Body of pancreas (tissue), 4 donors: ENCODE measurements at places on chromosomes 7 and 10.

- no peak for DNase-seq
Measured at GRCh38 chr7:38675494-38676106, 44.4 kb upstream of the AMPH start.

DNA sequence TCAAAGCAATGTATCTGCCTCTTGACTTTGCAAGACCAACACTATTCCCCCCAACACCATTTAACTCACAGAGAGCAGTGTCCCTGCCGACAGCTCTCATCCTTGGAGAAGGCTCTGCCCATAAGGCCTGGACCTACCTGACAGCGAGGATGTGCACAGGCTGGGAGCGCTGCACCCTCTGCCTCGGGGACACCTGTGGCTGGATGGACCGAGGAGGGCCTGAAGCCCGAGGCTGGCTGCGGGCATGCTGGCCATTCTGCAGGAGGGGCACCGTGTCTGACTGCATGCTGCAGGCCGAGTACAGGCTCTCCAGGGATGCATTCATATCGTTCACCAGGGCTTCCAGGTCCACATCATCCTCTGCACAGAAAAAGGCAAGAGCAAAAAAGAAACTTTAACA lies 108.4 kb downstream of the GRB10 start:
- no peak for DNase-seq

- DNase-seq = no peak
Measured at GRCh38 chr10:30366351-30366750, 17.3 kb upstream of the MTPAP start.

DNA sequence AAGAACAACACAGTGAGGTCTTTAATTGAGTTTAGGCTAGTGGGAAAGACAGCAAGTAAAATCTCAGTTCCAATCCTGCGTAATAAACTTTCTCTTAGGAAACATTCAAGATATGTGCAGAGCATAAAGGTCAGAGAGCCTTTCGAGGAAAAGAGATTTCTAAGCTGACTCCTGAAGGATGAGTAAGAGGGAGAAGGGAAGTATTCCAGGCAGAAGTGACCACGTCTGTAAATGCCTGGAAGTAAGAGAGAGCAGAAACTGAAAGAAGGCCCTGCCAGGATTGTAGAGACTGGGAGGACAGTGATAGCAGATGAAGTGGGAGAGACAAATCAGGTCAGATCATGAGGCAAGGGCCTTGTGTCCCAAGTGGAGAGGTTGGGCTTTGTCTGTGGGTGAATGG lies 41.8 kb downstream of the PNLIPRP3 start:
- DNase-seq = no peak

GRCh38 chr10:122342293-122343134 lies 32.0 kb upstream of the PLEKHA1 start:
- peak; percentile 48 for DNase-seq

GRCh38 chr7:16063221-16063620 lies 358.1 kb downstream of the CRPPA start:
- DNase-seq = no peak

DNA sequence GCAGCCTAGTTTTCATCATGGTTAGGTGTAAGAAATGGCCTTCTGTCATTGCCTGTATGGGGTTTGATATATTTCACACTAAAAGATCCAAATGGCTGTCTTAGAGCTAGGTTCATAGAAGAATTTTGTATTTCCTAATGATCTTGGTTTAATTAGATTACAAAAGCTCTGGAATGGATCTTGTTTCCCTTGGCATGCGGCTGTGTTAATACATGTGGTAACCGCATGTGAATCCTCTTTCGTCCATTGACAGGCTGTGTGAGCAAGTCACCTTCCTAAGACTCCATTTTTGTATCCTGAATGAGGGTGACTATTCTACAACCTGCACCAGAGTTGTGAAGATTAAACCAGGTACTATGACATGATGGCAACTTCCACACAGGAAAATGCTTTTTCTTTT lies 12.4 kb upstream of the FZD1 start:
- DNase-seq = no peak

DNA sequence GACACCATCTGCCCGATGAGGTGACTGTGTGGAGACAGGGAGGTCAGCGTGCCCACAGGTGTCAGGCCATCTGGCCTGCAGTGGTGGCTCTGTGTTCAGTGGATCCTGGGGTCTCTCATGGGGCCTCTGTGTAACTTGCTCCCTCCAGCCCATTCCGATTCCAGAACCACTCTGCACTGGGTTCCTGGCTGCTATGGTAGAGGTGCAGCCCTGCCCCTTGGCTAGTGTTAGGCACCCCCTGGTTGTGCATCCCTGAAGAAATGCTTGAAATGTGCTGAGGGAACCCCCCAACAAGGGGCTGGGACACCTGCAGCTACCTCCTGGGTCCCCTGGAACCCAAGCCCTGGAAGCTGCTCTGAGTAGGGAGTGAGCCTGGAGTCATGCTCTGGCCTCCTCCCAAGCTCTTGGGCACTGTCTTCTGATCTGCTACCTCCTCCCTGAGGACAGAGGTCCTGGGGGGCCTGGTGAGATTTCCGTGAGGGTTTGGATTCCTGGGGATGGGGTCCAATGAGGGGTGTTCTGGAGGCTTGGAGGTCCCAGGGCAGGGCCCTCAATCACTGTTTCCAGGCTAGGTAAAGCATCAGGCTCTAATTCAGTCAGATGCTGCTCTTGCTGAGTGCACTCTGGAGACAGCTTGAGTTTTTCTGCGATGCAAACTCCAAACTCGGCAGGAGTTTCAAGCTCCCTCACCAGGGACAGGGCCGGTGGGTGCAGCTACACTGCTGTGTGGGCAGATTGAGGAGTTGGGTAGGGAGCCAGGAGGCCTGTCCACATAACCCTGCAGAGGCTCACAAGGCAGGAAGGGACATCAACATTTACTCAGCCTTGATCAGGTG lies 27.7 kb downstream of the RAMP3 start:
- no peak for DNase-seq

DNA sequence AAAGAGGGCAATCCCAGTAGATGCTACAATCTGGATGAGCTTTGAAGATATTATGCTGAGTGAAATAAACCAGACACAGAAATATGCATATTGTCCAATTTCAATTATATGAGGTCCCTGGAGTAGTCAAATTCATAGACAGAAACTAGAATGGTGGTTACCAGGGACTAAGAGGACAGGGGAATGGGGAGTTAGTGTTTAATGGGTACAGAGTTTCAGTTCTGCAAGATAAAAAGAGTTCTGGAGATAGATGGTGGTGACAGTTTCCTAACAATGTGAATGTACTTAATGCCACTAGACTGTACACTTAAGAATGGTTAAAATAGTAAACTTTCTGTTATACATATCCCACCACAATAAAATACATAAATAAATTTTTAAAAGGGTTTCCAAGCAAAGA lies 236.6 kb downstream of the ELMO1 start:
- DNase-seq = no peak

DNA sequence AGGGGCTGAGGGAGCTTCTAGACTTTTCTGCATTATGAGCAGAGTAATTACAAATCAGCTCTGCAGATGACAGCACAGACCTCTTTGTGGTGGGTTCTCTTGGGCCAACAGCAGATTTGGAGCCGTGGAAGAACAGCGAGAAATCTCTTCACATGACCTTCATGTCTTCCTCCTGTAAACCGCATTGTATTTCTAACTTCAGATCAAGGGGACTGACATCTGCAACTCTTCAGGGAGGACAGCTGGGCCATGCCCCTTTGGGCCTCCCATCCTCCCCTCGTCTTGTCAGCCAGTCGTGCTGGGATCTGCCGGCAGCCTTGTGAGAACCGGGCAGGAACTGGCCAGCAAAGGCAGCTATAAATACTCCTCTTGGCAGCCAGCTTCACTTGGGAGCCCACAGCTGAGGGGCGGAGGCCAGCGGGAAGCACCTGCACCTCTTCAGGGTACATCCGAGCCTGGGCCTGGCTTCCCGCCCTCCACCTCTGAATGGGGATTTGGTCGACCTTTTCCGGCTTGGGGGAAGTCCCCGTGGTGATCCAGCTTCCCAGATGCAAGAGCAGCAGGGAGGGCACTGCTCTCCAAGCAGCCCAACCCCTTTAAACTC lies 54.7 kb downstream of the STEAP1B start:
- DNase-seq = peak; percentile 66

DNA sequence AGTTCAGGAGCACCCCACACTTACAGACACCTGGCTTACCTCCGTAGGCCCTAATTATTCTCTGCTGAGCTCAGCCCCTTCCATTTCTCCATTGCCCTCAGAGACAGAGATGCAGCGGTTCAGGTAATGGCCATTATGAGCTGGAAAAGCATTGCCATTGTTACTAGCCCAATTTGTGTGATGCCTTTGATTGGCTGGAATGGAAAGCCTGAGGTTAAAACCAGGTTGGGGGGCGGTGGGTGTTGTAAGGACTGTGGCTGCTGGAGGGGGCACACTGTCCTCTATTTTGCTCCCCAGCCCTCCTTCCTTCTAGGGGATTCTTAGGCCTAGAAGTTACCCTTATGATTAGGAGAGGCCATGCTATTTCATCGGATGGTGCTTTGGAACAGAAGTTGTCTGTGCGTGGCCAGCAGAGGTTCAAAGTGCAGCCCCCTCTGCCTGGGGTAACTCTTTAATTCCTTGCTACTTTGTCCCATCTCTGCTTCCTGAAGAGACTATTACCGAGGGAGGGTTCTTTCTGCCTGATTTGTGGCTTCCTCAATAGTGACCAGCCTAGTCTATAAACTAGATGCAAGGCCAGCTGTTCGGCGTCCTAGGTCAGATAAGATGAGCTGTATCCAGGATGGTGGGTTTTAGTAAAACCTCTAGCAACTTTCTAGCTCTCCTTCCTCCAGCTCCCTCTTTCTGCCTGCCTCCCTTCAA lies 14.2 kb upstream of the ACSL5 start:
- DNase-seq = no peak

DNA sequence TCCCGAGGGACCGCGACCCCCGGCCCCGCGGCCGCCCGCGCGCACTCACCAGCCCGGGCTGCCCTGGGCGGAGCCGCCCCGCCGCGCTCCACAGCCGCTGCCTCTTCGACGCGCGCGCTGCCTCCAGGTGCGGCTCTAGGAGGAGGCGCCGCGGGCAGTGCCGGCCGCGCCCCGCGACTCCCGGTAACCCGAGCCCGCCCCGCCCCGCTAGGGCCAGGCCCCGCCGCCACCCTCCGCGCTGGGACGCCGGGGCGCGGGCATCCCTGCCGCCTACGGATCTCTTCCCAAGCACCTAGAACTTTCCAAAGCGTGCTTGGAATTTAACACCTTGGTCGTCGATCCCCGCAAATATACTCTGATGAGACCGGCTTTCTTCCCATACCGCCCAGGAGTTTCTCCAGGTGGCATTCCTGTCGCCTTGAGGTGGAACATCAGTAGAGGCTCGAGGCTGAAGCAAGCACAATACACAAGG lies at the start of gene SLC26A5:
Gene SLC26A5 (minus strand): TSS at position 159 of the 472 bp plus-strand sequence. CDS start 24,693 bp downstream, outside the sequence.
- peak; percentile 53 for DNase-seq

DNA sequence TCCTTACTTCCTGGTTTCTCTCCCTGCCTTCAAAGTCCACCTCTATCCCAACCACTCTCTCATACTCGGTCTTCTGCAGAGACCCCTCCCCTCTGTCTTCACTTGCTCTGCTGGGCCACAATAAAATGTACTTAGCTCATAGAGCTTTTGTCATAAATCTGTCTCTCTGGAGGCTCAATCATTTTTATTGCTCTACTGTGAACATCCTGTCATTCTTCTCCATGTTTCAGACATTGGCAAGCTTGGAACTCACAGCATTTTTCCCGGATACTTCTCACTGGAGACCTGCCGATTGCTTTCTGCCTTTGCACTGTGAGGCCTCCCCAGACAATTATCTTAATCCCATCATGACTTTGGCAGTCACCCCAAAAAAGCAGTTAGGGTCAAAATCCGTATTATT lies 192.3 kb upstream of the ZMIZ1 start:
- no peak for DNase-seq

DNA sequence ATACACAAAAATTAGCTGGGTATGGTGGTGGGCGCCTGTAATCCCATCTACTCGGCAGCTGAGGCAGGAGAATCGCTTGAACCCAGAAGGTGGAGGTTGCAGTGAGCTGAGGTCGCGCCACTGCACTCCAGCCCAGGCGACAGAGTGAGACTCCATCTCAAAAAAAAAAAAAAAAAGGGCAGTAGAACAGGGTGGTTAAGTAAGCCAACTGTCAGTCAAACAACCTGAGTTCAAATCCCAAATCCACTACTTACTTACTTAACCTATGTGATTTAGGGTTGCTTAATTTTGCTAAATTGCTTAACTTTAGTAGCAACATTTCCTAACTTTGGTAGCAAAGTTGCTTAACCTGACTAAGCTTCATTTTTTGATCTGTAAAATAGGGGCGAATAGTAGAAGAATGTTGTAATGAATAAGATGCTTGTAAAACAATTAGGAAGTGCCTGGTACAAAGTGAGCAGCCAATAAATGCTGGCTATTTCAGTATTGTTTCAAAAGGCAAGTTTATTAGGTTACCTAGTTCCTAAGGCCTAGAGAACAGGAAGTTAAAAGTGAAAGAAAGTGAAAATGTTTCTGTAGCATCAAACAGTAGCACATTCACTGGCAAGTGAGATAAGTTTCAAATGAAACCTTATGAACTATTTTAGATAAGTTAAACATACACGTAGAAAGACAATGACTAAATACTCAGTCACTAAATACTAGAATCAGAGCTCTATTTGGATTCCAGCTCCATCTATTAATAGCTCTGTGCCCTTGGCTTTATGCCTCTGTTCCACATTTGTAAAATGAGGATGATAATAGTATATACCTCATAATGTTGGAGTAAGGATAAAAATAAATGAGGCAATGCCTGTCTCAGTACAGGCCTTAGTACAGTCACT lies 64.3 kb downstream of the HOXA1 start:
- no peak for DNase-seq

DNA sequence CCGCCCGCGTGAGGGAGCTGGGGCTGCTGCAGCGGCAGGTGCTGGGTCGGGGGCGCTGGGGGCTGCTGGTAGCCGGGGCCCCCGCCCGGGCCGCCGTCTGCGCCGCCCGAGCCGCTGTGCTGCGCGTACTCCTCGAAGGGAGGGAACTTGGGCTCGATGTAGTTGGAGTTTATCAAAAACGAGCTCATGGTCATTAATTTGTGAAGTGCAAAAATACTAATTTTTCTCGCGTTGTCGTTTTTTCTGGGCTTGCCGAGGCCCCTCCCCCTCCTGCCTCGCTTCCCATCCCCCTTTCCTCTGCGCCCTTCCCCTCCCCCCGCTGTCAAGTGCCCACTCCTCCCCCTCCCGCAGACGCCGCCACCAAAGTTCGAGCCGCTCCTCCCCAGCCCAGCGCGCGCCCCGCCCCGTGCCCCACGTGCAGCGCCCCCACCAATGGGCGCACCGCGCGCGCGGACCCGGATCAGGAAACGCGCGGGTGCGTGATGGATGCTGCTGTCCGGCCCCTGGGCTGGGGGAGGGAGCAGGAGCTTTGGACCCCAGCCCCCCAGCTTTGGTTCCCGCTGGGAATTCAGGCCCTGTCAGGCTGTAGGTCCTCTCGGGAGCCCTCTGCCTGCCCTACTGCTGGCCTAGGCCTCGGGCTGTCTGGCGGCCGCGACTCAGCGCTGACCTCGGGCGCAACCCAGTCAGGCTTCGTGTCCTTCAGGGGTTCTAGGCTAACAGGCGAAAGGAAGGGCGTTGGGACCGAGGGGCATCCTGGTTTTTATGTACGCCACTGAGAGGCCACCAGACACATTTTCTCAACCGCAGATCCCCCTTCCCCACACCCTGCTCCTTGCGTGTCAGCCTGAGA lies at the start of gene HOXA4:
Gene HOXA4 (minus strand): TSS at position 218 of the 850 bp plus-strand sequence. CDS start 24 bp downstream, at position 194.
- DNase-seq = peak; percentile 60

DNA sequence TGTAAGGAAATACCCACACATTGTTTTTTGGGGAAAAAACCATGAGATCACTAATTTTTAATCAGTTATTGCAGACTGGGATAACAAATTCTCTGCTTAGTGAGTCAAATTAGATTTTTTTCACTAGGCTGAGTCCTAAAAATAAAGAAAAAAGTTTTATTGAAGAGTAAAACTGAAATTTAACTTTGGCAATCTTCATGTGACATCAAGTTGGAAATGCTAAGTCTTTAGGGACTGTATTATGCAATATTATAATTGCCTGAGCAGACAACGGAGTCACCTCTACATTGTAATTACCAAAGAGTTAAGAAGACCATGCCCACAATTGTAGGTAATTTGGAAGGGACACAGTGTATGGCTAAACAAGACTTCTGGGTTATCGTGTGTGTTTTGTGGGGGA lies 2.2 kb upstream of the CLEC5A start:
- no peak for DNase-seq
